Activated gamma-delta T cell treated with anti-CD3 and anti-CD28 coated beads, Interleukin-2, amount 50 U/mL, for 16 hours (primary cell): ENCODE measurements at places on chromosomes 1 and 21.

DNA sequence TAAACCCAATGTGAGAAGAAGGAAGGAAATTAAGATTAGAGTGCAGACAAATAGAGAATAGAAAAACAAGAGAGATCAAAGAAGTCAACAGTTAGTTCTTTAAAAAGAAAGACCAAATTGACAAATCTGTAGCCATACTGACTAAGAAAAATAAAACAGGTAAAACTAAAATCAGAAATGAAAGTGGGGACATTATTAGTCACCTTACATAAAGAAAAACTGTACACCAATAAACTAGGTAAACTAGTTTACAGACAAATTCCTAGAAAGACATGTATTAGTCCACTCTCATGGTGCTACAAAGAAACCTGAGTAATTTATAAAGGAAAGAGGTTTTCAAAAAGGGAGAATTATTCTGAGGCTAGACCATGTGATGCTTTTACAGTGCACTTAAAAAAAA lies 22.3 kb downstream of the BLZF1 start:
- no peak for DNase-seq

DNA sequence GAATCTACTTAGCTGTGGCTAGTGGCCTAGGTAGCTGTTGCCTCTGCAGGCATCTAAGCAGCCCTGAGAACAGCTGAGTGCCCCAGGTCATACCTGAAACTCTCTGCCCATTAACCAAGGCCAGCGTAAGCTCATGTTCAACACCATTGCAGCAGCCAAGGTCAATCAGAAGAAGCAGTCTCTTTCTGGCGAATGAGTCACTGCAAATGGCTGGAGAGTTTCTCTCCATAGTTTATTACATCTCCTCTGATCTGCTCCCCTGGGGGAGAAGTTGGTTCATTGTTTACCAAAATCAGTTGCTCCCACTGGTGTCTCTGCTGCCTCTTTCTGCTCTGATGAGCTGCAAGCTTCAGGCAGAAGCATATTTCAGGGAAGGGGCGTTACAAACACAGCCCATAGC lies 6.9 kb upstream of the BCL9 start:
- DNase-seq, result no peak

DNA sequence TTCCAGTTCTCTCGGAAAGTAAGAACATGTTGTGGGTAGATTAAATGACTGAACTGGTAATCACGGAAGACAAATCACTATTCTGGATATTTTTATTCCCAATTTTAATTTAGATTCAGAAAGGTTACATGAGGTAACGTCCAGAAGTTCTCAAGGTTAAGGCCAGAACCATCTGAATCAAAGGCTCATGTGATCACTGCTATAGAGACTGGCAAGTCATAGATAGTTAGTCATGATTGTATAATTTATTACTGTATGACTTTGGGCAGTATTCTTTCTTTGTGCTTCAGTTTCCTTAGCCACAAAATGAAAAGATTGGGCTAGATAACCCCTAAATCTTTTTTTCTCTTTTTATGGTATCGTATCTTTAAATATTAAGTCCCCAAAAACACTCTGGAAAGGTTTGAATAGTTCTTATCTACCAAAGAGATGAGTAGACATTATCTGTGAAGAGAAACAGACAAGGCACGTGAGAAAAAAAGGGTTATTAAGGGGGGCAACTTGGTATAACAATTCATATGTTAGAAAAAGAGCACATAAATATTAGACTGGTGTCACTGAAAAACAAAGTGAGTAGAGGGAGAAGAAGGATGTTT lies 241.0 kb downstream of the PTPRC start:
- no peak for DNase-seq

DNA sequence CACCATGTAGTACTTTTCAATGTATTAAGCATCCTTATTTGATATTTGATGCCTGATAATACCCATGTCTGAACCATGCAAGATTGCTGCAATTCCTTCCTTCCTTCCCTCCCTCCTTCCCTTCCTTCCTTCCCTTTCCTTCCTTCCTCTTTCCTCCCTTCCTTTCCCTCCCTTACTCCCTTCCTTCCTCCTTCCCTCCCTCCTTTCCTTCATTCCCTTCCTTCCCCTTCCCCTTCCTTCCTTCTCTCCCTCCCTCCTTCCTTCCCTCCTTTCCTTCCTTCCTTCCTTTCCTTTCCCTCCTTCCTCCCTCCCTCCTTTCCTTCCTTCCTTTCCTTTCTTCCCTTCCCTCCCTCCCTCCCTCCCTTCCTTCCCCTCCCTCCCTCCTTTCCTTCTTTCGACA lies 29.7 kb upstream of the TMEM52 start:
- no peak for DNase-seq

GRCh38 chr1:67348586-67349252 lies 41.0 kb downstream of the IL12RB2 start:
- no peak for DNase-seq

DNA sequence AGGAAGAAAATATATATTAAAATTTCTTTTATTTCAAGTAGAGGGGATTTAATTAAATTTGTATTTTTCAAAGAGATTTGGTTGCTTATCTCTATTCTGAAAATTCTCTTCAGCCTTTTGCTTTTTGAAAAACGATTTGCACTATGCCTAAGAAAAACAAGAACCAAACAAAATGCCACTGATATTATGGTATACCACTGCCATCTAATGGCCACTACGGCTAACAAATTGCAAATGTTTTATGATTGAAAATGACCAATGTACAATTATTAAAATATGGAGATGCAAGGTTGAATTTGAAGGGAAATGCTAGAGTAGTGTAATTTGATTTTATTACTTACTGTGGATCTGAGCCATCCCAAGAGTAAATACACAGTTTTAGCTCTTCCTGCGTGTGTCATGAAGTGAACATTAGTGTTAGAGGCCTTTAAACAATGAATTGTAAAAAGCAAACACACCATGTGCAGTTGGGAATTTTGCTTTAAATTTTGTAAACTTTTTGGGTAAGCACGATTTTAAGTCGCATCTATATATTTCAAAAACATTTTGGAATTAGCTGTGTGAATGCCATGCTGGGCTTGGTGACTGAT lies 137.4 kb upstream of the USP25 start:
- no peak for DNase-seq

DNA sequence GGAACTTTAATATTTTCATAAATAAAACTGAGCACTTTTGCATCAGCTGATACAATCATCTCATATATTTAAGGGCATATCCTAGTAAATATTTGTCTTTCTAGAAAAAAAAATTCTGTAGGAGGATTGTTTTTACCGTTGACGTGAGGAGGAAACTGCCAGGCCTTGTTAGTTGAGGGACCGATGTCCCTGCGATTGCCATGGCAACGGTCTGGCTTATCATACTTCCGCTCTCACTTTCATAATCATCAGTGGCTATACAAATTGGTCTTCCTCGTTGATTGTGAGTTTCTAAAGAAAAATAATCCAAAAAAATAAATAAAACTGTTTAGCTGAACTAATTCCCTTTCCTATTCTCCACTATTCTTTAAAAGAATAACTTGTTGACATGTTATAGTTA lies 69.3 kb upstream of the ANGPTL3 start:
- DNase-seq, result no peak

- DNase-seq, result no peak
These were observed 197.9 kb upstream of the DAB1 start for GRCh38 chr1:57621776-57622175.

DNA sequence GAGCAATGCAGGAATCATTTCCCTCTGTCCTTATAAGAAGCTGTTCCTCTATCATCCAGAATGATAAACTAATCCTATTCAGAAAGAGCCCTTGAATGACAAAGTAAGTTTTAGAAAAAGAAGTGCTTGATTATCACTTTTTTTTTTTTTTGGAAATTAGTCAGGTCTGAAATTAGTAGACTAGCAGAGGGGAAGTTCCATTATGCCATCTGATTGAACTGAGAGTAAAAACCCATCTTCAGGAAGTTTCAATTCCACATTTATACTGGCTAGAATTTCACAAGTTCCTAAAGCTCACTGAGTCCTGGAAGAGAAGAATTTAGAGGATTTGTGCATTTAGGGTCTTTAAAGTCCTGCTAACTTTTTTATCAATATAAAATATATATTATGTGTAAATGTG lies 128.8 kb upstream of the COA6 start:
- DNase-seq, result no peak

DNA sequence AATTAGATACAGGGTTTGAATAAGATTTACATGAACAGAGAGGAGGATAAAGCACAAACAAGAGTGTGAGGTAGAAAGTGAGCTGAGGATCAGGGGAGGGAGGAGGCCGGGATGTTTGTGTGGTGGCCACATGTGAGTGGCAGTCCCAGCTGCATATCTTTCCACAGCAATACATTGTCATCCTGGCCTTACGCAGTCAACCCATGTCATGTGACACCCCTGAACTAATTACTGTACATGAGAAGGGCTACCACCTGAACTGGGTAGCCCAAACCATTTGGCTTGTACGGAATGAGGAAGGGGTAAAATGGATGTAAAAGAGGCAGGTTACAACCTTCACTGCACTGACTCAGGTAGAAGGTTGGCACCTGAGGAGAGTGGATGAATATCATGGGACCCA lies 4.2 kb downstream of the SLAMF7 start:
- no peak for DNase-seq

GRCh38 chr1:9164919-9165318 lies 36.0 kb upstream of the GPR157 start:
- no peak for DNase-seq

DNA sequence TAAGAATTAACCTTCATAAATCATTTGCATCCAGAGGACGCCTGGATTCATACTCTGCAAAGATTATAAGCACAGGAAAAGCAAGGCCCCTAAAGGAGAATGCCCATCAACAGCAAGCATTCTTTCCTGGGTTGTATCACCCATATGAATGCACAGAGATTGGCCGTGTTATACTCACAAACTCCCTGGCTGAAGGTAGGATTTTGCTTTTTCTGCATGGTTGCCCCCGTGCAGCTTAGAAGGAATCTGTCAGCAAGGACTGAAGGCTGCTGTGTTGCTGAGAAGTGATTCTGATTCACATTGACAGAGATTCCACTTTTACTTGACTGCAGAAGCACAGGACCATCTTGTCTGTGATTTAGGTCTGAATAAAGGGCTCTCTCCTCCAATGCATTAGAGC lies 283.0 kb downstream of the LRRIQ3 start:
- no peak for DNase-seq

GRCh38 chr1:9784508-9785133 lies 39.1 kb downstream of the CLSTN1 start:
- DNase-seq, result peak; percentile 36

DNA sequence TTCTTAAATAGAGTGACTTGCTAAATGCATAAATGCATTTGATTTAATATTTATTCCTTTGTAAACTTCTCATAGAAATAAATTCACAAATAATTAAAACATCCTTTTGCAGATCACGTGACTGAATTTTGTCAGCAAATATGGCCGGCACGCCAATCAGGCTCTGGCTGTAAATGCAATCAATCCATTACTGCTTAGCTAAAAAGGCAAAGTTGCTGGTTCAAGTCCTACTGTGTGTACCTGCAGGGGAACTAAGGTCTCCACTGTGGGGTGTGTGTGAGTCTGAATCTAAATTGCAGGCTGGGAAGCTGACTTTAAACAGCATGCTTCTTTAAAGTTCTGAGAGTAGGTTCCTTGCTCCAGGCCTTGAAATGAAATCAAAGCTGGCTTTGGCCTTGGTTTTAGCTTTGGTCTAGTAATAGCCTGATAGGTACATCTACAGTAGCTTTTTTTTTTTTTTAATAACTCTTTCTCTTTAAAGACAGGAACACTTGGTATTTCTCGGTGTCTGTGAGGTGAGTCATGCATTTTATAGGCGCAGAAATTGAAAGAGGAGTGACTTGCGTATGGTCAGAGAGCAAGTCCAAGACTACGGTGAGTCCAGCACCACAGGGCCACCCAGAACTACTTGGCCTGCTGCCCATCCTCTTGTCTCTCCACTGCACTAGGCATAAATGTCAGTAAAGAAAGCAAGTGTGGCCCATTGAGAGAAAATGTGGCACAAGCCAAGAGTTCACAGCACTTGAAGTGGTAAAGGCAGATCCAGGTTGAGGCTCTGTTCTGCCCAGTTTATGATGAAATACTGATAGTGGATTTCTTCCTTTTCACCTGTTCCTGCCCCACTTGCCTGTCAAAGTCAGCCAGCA lies 36.2 kb upstream of the LYST start:
- DNase-seq, result no peak

GRCh38 chr1:221768444-221769066 lies 26.7 kb upstream of the DUSP10 start:
- DNase-seq, result no peak

- no peak for DNase-seq
These were observed 8.6 kb downstream of the CERS2 start for GRCh38 chr1:150966011-150966410.
